ENCODE measurements at places on chromosomes 4 and X. TPM values are rescaled to one million over a fixed set of nuclear protein-coding genes. Genes with fewer than 3 reads are reported as not detected.

LNX1 gene
- total RNA-seq: 16.1 TPM

HELT gene
- not detected for total RNA-seq

OTC gene
- not detected for total RNA-seq

TEX13D gene
- not detected for total RNA-seq

HSFX3 gene
- not detected for total RNA-seq

CETN2 gene
- total RNA-seq: 33.5 TPM

GRCh38 chrX:129833153-129833990, 10.3 kb downstream of the ZDHHC9 start:
- no peaks in the 10 kb centered on the region for H3K36me3 ChIP-seq
- H3K27ac ChIP-seq: no peak overlapping the region
- no peaks in the 10 kb centered on the region for H3K4me1 ChIP-seq
- no peaks in the 10 kb centered on the region for H3K27me3 ChIP-seq

GRCh38 chrX:32421266-32421665, 790.1 kb downstream of the DMD start:
- no peaks in the 10 kb centered on the region for H3K27me3 ChIP-seq
- H3K4me3 ChIP-seq: no peak overlapping the region
- H3K4me1 ChIP-seq: no peaks in the 10 kb centered on the region

- H3K36me3 ChIP-seq: no peaks in the 10 kb centered on the region
- H3K27me3 ChIP-seq: no peaks in the 10 kb centered on the region
- no peak overlapping the region for H3K4me3 ChIP-seq
- no peak for DNase-seq
Observed at GRCh38 chrX:32155044-32155638, 1056.2 kb downstream of the DMD start.

DNA sequence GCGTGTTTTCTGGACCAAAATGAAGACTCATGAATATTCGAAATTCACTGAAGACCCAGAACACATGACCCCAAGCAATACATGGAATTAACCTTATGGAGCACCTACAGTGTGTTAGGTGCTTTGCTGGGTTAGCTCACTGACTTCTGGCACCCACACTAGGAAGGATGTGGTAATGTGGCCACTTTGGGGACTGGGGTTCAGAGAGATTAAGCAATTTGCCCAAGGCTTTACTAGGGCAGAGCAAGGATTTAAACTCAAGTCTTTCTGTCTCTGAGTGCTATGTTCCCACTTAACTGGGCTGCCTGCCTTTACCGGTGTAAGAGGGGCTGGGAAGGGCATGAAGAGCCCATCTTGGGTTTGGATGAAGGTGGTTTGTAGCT, 162.0 kb upstream of the ATP6AP2 start:
- DNase-seq: no peak
- H3K27ac ChIP-seq: no peak overlapping the region
- H3K27me3 ChIP-seq: no peaks in the 10 kb centered on the region
- no peaks in the 10 kb centered on the region for H3K4me1 ChIP-seq
- H3K4me3 ChIP-seq: no peak overlapping the region
- H3K36me3 ChIP-seq: no peaks in the 10 kb centered on the region

DNA sequence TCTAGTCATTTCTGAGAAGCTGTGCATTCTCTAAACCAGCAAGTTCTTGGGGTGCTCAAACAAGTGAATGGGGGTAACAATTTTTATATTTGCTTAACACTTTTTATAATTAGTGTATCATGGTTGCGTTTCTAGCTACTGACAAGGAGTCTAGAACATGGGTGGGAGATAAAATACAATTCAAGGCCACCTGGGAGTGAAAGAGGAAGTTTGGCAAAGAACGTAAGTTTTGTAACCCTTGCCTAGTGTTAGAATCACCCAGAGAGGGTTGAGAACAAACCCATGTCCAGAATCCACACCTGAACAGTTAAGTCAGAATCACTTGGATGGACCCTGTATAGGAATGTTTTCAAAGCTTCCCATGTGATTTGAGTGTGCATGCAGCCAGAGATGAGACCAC, 92.7 kb downstream of the AFF2 start:
- DNase-seq: no peak
- H3K27ac ChIP-seq: no peak overlapping the region
- no peak overlapping the region for H3K4me3 ChIP-seq
- no peaks in the 10 kb centered on the region for H3K36me3 ChIP-seq

DNA sequence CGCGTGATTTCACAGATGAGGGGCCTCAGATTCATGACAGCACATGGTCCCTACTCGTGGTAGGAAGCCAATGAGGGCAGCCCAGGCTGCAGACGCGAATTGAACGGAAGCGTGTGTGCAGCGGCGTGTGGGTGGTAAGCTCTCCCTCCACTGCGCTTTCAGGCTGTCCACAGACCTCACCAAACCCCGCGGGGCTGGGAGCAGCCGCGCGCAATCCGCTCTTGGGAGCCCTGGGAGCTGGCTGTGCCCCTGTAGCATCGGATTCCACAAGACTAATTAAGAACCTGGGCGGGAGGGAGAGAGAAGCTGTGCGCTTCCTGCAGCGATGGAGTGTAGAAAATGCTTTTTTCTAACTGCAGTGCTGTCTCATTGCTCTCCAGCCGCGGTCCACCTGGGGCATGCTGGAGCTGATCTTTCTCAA, 134.9 kb downstream of the STOX2 start:
- H3K27me3 ChIP-seq: no peaks in the 10 kb centered on the region
- H3K36me3 ChIP-seq: no peaks in the 10 kb centered on the region
- no peak overlapping the region for H3K27ac ChIP-seq
- peak overlapping the region; percentile 28 for H3K4me3 ChIP-seq

GRCh38 chr4:107939307-107939706, 8.0 kb downstream of the CYP2U1 start:
- DNase-seq: no peak
- H3K36me3 ChIP-seq: no peaks in the 10 kb centered on the region
- no peak overlapping the region for H3K4me3 ChIP-seq
- H3K27ac ChIP-seq: no peak overlapping the region

- H3K4me1 ChIP-seq: no peaks in the 10 kb centered on the region
- H3K27ac ChIP-seq: no peak overlapping the region
- no peak for DNase-seq
- H3K27me3 ChIP-seq: no peaks in the 10 kb centered on the region
- H3K36me3 ChIP-seq: no peaks in the 10 kb centered on the region
- H3K4me3 ChIP-seq: no peak overlapping the region
Observed at GRCh38 chrX:119228512-119229252, 7.4 kb upstream of the PGRMC1 start.

DNA sequence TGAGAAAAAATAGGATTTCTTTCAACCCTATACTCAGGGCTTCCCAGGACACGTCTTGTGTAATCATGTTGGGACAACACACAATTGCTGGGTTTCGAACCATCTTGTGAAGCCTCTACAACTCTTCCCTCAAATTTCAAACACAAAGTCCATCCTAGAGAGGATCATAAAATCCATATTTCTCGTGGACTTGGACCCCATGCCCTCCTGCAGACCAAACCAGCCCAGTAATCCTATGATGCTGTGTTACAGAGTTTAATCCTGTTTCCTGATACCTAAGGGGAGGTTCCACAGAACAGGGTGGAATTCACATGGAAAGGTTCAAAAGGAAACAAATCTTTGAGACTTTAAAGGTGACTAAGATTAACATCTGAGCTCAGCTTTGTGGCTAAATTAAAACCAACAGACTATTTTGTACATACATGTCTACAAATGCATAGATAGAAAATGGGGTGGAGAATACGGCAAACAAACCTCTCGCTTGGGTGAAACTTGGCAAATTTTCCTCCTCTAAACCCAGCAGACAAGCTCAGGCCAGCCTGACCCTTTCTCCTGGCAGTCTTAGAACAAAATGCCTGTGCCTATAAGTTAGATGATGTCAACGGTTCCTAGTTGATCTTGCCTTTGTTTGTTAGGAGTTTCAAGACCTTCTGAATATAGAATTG, 38.1 kb downstream of the EGFL6 start:
- H3K36me3 ChIP-seq: no peaks in the 10 kb centered on the region
- H3K27me3 ChIP-seq: no peaks in the 10 kb centered on the region
- H3K27ac ChIP-seq: no peak overlapping the region
- no peak overlapping the region for H3K4me3 ChIP-seq

Data from heart right ventricle (tissue), 16 donors.